DMS79 treated with DMSO at 0.1 percent for 48 hours (cell line): ENCODE measurements at places on chromosomes 4 and X.

- DNase-seq = no peak
Measured at GRCh38 chrX:72371405-72371804, 65.7 kb upstream of the CITED1 start.

- DNase-seq = no peak
Measured at GRCh38 chr4:166798126-166798525, 436.2 kb downstream of the SPOCK3 start.

DNA sequence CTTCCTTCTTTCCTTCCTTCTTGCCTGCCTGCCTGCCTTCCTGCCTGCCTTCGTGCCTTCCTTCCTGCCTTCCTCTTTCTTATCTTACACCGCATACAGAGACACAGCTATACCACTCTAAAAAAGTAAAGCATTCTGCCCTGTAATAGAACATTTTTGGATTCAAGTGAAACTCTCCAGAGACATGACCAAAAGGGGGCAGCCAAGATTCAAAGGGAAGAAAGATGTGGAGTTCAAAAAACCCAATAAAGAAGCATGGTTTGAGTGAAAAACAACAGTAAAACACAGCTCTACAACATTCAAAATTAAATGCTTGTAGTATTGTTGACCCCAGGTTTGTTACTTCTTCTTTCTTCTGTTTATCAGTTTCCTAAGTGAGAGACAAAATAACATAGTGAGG is 914.9 kb upstream of the PCDH7 start:
- DNase-seq = no peak

- DNase-seq = no peak
Measured at GRCh38 chrX:31061091-31061490, 10.8 kb downstream of the FTHL17 start.

GRCh38 chr4:74544655-74545361 is 99.9 kb downstream of the AREG start:
- DNase-seq = no peak

DNA sequence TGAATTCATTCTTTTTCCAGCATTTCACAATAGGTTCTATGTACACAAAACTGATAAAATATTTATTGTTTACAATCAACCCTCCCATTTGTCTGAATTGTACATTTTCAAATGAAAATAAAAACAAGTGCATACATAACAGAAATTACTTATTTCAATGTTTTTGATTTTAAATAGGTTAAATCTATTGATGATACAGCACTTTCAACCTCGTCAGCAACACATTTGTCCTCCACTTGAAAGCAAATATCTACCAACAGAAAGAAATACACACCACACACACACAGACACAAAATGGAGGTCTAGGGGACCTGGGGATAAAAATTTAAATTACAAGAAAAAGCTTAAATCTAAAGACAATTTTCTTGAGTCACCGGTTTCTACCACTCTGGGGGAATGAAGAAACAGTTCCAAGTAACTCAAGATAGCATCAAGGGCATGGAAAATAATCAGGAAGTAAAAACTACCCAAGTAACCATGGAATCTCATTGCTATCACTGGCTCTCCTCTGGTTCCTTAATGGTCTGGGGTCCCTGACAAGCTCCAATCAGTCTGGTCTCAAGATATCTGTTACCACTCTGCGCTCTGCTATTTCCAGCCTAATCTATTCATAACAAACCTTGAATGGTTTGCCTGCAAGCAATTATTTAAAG is 27.6 kb downstream of the ANKRD17 start:
- DNase-seq = no peak

DNA sequence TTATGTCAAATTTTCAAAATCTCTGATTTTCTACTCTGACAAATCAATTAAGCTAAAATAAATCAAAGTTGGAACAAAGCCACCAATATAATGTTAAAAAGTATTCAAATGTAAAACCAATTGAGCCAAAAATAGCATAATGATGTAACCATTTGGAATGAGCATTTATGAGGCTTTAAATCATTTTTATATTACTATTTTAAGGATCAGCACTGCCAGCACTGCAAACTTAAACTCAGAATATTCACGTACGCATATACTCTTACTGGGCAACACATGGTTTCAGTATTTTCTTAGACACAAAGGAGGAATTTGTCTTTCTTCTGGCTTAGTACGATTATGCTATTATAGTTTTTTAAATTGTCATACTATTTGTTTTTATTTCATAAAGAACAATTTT is 52.2 kb downstream of the AFAP1 start:
- no peak for DNase-seq

- DNase-seq = no peak
Measured at GRCh38 chrX:56228914-56229313, 3.2 kb upstream of the KLF8 start.

- DNase-seq = no peak
Measured at GRCh38 chrX:74540635-74541249, 73.7 kb downstream of the RLIM start.

DNA sequence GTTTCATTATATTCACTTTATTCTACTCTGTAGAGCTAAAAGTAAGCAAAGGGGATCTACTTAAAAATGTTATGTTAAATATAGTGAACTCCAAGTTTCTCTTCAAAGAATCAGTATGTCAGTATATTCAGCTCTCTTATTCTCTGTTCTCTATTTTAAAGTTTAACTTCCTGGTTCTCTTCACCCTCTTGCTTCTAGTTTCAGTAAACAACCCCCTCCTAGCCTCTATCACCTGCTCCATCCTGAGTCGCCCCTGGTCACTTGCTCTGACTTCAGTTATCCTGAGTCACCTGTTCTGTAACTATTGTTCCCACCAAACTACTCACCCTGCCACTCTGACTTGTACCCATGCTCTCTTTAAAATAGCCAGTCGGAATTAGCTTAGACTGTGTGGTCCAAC is 180.9 kb upstream of the AADAT start:
- no peak for DNase-seq

GRCh38 chr4:21664355-21664754 is 284.2 kb downstream of the KCNIP4 start:
- DNase-seq = no peak

DNA sequence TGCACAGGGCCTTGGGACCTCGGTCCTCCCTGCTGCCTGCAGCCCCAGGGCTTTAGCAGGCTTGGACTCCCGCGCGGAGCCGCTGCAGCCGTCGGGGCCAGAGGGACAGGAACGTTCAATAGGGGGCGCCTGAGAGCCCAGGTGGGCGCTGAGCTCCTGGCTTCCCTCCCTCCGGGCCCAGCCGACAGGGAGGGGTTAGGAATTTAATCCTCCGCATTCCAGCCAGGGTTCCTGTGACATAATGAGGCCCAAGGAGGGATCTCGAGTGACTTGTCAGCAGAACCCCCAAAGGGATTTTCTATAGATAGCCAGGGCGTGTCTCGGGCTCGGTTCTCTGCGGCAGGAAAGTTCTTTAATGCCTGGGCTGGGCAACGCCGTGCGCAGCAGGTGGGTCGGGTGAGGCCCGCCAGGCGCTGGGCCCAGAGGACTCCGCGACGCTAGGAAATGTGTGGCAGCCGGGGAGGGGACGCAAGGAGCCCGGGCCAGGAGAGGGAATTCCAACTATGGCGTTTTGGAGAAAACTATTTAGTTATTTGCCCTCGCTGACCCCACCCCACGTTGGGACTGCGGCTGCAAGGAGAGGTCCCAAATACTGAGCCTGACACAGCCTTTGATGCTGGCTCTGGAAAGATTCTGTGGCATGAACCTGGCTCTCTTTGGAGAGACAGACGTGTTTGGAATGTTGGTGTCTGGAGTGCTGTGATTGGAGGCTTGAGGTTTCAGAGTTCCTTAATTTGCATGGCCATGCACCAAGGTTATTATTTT is 285.2 kb upstream of the GATB start:
- DNase-seq = peak; percentile 29

- DNase-seq = no peak
Measured at GRCh38 chr4:136748773-136749172, 783.5 kb downstream of the PCDH18 start.

DNA sequence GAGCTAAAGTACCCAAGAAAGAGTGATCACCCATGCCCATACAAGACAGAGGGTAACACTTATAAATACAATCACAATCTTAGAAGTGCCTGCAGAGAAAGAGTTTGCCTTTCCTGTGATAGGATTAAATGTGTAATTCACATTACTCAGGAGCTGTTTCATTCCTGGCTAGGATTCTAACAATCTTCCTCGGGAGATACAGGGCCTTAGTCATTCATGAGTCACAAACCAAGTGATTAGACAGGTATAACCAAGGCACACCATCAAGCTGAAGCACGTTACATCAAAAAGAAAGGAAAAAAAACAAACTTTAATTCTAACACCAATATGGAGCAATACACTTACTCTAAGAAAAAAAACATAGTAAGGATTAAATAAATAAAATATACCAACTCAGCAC is 14.9 kb downstream of the ABCG2 start:
- DNase-seq = no peak

DNA sequence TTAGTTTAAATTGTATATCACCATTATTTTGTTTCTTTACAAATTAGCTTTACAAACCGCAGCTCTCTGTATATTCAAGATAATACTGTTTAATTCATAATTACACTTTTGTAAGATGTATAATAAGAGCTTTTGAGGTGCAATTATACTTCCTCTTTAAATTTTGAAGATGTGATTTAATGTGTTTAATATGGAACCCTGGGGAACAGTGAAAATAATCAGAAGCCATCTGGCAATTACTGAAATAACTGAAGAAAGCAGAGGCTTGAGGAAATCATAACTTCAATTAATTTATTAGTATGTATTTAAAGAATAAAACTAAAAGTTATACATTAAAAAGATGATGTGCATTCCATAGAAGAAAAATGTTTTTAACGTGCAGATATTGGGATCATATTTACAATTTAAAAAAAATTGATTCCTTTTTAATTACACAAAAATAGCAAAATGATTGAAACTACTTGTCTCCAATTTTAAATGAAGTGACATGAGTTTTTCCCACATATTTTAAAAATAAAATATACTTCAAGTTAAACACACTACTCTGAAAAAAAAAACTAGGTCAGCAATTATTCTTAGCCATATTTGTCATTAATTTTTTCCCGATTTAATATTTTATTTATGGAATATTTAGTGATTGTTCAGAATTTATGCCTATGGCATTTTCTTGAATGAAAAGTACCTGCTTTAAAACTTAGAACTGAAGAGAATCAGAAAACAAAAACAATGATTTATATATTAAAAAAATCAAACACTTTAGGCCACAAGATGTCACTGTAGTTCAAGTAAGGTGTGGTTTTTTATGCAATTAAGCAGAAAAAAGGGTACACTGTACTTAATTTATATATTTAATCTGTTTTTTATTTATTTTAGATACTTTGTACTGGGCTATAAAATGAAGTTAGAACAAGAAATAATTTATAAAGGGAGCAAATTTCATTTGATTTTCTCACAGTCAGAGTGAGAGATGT is 942.7 kb upstream of the NDST4 start:
- DNase-seq = no peak

GRCh38 chrX:31679861-31680260 is 608.0 kb upstream of the FTHL17 start:
- DNase-seq = no peak

DNA sequence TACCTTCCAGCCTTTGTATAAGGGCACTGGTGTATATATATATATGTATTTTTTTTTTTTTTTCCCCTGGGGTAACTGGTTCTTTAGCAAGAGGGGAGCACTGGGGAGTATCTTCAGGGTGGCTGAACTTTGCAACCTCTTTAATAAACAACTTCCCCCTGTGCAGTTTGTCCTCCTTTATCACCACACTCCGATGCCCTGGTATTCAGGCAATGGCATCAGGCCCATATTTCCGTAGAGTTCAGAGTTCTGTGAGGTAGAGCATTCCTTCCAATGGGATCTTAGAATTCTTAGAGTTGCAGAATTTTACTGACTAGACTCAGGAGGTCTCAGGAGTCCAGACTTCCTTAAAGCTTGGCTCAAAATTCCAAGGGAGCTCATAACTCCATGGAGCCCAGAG is 24.6 kb downstream of the NYX start:
- no peak for DNase-seq

- DNase-seq = no peak
Measured at GRCh38 chr4:64776820-64777219, 367.6 kb upstream of the TECRL start.

DNA sequence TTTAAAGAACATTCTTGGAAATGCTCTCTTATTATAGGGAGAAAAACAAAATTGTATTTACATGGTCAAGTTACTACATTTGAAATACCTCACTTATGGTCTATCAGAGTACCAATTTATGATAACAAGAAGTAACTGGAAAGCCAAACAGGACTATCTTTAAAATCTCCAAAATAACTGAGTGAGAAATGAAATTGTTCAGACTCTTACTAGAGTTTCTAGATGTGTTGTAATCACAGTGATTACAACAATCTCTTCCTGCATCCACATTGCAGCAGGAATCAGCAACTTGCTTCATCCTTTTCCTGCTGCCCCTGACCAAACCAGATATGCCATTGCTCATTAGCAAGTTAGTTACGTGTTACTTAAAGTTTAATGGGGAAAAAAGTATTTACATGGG is 245.2 kb upstream of the SMIM31 start:
- no peak for DNase-seq

GRCh38 chr4:86660401-86660800 is 66.3 kb downstream of the PTPN13 start:
- DNase-seq = no peak

GRCh38 chr4:51858605-51859202 is 15.8 kb downstream of the DCUN1D4 start:
- no peak for DNase-seq

DNA sequence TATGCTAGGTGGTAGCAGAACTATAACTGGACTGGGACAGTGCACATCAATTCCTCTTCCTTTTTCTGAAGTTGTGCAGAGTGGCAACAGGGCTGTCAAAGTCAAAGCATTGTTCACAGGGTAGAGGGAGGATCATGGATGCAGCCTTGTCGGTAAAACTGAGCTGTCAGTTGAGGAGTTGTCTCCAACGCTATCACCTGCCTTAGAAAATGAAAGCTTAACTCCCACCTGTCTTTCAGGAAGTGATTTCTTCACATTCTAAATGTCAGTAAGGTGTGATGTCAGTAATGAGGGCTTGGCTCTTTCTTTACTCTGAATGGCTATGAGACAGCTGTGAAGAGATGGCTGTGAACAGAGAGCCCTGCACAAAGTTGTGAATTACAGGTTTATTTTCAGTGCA is 66.4 kb upstream of the BANK1 start:
- DNase-seq = no peak

- DNase-seq = no peak
Measured at GRCh38 chrX:48558271-48558670, 16.0 kb upstream of the RBM3 start.

DNA sequence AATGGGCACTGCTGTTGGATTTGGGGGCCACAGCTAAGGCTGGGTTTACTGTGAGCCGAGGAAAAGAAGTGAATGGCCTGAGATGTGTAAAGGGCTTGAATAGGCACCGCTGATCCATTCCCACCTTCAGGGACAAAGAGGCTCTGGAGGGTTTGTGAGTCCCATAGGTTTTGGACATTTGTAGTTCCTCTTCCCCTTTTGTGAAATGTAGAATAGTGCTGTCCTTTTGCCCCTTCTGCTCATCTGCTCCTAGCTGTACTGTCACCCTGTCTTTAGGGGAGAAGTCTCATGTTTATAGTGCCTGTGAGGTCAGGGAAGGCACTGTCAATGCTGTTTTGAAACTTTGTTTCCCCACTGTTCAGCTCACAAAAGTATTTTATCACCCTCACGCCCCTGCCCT is 26.4 kb upstream of the CLCN4 start:
- no peak for DNase-seq

GRCh38 chr4:103887191-103887590 is 167.4 kb upstream of the TACR3 start:
- DNase-seq = no peak

GRCh38 chr4:26330186-26330787 is 9.5 kb downstream of the RBPJ start:
- peak; percentile 24 for DNase-seq
